Prostate gland (tissue), 2 donors: ENCODE measurements at places on chromosomes 7 and 10.
A peak's percentile ranks its signal among the peaks of the same experiment; 100 is the strongest.

DNA sequence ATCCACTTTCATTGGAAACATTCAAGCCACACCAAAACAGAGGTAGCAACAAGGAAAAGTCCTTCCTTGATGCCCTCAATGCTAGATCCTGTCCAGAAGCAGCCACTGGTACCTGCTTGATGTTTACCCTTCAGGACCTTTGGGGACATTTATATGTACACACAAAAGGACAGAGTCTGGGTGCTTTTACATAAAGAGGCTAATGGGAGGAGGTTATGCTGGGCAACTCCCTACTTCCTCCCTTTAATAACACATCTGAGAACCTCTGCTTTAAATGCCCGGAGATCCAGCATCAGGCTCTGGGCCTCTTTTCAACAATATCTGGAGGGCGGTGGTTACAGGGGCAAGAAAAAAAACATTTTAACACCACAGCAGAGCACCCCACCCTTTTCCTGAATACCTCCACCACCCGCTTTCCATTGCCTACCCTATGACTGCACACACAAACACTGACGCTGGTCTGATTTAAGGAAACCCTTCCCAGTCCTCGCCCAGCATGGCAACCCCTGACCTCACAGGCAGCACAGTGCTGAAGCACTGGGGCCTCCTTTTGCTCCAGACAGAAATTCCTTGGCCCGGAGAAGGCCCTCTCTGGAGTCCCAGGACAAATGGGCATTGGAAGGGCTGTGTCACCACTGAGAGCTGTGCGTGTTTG, 39.3 kb upstream of the DUSP5 start:
- no peak for DNase-seq

- no peak for DNase-seq
These were observed 24.6 kb upstream of the RHBDD2 start for GRCh38 chr7:75854233-75854632.

DNA sequence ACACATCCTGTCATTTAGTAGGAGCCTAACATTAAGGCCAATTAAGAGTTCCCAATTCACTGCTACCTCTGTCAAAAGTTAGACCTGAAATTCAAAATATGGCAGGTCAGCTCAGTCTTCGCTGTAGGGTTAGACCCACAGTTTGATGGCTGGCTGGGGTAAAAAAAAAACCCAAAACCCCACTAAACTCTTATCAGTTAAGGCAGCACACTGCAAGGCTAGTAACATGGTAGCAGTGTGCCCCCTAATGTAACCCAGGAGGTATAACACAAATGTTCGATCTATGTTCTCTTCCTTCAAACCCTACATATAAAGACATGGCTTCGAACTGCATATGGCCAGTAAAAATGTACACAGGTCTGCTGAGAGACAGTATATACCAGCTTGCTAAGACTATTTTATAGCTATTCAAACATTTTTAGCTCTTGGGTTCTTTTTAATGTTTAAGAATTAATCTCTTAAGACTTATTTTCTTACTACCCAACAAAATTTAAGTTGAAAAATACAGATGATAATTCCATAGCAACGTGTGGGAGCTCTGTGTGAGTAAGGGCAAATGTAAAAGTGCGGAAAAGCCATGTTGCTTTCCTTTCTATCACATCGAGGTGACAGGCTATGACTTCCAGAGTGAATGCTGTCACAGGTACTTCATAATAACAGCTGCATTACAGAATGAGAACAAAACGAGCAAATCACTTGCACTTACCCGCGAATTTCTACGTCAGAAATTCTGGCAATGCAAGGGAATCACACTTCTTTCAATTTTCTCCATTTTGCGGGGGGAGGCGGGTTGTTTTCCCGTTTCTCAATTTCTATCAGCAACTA, 168.4 kb upstream of the IMMP2L start:
- DNase-seq = no peak

DNA sequence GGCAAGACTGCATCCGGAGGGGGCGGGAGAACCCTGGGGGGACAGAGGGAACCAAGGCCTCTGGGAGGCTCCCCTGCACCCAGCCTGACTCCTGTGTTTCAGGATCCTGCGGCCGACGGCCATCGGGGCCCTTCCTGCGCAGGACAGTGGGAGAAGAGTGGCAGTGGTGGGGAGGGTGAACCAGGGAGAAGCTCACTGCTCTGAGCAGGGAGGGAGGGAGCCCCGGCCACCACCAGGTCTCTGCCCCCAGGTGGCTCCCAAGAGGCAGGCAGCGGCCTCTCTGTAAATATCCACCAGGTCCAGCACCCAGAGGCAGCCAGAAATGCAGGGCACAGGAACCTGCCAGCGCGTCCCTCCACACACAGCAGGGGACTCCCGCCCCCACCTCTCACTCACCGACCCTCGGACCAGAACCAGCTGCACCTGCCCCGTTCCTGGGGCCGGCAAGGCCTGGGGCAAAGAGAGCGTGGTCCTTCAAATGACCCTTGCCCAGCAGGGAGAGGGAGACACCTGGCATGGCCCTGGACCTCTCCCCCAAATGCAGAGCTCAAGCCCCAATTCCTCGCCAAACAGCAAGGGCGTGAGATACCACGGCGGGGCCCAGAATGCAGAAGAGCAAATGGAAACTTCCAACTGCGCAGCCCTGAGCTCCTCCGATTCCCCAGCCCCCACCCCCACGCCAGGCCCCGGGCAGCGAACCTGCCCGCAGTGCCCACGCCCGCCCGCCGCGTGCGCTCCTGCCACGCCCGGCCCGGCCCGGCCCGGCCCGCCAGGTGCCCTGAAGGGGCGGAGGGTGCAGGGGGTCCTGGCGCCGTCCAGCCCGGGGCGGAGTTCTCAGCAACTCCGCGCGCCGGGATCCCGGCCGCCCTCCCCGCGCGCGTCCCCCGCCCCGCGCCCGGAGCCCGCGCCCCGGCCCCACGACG, 805 bp downstream of the RASGEF1A start:
- peak; percentile 23 for DNase-seq

- no peak for DNase-seq
These were observed 31.8 kb downstream of the GPRIN2 start for GRCh38 chr10:46524472-46525176.

GRCh38 chr7:71574153-71574860, 442.4 kb downstream of the GALNT17 start:
- DNase-seq = no peak

DNA sequence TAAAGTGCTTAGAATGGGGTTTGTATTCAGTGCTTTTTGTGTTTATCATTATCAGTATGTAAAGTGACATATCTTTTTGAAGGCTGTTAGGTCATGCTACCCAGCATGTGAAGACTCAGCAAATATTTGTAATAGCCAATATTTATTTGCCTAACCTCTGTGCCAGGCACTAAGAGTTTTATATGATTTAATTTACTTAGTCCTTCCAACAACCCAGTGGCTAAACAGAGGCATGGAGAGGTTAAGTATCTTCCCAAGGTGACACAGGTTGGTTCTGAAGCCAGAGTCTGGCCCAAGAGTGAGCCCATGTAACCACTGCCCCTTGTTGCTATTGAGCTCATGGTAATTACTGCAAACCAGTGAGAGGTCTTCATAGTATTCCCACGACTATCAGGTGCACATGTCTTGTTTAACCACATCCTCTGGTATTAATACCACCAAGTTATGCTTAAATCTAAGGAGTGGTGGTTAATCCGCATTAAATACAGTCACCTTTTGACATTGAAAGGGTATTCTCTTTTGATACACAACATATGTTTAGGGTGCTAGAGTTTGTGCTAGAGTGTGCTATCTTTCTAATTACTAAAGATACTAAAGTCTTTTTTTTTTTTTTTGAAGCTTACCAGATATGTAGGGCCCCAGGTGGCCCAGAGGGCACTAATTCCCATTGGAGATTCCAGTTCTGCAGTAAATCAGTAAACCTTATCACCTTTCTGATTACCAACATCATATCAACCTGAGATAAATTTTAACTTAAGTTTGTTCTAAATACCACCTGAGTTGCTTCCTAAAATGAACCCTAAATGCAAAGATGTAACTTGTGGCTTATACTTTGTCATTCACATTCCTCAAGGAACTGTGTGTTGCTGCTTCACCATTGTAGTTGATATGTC, 2.9 kb downstream of the ADD3 start:
- DNase-seq = no peak

DNA sequence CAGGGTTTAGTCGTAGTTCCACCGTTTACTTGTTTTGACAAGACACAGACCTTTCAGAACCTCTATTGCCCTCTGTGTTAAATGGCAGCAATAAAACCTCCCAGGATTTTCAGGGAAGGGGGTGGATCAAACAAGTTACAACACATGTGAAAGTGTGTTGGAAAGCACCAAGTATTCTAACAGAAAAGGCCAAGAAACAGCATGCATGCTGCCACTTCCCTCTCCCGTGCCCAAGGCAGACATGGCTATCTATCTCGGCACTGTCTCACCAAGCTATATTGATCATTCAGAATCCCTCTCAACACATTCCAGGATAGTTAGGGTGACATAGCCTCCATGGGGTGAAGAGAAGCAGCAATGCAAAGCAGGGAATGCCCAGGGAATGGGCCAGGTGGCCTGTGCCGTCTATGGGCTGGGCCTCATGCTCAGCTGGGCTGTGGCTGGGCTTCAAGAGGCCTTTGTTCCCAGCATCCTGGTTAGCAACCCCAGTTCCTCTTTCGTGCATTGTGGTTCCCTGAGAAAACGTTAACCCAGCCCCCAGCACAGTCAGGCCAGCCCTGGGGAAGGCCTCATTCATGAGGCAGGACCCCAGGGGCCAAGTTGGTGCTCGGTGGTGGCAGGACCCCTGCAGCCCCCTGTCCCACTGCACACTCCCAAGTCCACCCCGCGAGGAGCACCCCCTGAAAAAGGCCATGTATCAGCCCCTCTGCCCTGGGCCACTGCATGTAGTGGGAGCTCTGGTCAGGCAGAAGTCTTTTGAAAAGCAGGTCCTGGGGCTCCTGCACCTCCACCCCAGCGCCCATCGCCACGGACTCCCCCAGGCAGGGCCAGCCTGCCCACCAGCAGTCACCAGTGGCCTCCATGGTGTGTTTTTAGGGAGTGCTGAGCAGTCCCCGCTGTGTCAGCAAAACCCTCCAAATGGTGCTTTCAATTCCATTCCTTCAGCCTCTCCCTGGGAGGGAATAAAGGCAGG, 25.5 kb downstream of the VSIR start:
- DNase-seq = no peak

DNA sequence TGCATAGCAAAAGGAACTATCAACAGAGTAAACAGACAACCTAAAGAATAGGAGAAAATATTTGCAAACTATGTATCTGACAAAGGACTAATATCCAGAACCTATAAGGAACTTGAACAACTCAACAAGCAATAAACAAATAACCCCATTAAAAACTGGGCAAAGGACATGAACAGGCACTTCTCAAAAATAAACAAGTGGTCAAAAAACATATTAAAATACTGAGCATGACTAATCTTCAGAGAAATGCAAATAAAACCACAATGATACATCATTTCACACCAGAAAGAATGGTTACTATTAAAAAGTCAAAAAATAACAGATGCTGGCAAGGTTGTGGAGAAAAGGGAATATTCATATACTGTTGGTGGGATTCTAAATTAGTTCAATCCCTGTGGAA, 17.1 kb downstream of the MAGI2 start:
- DNase-seq = no peak

DNA sequence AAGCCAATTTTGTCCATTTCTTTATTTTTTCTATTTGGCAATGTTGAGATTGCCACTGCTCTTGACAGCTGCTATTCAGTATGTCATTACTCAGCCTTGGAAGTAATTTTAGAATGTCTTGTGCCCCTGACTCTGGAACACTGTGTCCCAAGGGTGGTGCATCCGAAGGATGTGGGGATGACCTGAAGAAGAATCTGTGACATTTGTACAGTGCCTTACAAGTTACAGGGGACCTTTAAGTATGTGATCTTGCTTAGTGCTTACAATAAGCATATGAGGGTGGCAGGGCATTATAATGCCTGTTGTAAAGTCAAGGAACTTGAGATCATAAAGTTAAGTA, 239.5 kb downstream of the REEP3 start:
- DNase-seq = no peak

DNA sequence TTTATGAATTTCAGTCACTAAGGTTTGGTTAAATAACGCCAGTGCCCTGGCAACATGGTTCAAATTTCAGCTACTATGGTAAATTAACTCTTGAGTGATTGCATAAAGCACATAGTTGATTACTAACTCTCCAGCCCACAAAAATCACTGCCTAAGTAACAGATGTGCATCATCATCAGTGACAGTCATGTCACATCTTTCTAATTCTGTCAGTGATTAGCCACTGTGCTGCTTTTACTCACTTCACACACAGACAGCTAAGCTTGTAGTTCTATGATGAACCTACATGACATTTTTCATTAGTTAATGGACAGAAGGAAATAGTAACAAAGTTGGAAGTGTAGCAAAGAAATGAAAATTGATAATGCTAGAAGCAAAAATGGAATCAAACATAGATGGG, 108.9 kb downstream of the DNAH11 start:
- DNase-seq = no peak

- DNase-seq = no peak
These were observed 238.0 kb downstream of the TCERG1L start for GRCh38 chr10:131073469-131074035.

- no peak for DNase-seq
These were observed 97.5 kb downstream of the MICALL2 start for GRCh38 chr7:1361756-1362125.
